ENCODE measurements at places on chromosomes 6 and 20.
A peak's percentile ranks its signal among the peaks of the same experiment; 100 is the strongest.

DNA sequence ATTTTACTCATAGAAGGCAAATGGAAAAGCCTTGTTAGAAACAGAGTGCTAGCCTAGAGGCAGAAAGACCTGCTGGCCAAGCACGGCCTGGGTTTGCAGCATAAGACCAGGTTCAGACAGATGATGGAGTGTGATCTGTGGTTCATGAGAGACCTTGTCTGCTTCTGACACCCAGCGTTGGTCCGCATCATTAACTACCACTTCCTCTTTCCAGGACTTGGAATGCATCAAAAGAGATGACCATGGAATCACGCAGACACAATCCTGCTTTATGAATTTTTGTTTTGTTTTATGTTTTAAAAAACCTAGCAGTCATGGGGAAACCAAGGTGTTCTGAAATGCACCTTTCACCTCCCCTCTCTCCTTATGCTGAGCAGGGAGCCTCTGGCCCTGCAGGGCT is 76.8 kb upstream of the SYNDIG1 start:
- DNase-seq = no peak

- DNase-seq = no peak
These were observed 251.9 kb upstream of the IRAK1BP1 start for GRCh38 chr6:78615430-78615904.

DNA sequence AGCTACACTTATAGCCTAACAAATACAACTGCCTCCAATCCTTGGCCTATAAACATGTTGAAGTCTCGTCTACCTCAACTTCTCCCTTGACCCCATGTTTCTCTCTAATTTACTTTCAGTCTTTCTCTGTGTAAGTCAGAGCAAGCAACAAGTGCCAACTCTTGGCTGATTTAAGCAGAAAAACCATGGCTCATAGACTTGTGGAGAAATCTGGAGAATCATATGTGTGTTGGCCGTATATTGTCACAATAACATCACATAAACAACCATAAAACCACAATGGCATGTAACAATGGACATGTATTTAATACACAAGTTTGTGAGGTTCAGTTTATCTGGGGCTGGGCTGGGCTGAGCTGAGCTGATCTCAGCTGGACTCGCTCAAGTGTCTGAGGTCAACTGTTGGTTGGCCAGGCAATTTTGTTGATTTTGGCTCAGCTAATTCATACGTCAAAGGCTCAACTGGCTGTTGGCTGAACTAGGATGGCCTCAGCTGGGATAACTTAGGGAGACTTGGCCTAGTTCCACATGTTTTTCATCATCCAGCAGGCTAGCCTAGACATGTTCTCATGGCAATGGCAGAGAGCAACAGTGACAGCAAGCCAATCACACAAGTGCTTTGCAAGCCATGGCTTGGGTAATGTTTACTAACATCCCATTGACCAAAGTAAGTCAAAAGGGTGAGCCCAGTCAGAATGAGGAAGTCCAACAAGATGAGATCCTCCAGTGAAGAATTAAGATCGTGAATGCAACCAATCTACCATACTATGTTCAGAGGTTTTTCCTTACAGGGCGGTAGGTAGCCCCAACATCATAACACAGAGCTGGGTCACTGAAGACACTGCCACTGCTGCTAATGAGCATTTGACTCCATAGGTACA is 12.9 kb upstream of the TBC1D22B start:
- DNase-seq = peak; percentile 100

DNA sequence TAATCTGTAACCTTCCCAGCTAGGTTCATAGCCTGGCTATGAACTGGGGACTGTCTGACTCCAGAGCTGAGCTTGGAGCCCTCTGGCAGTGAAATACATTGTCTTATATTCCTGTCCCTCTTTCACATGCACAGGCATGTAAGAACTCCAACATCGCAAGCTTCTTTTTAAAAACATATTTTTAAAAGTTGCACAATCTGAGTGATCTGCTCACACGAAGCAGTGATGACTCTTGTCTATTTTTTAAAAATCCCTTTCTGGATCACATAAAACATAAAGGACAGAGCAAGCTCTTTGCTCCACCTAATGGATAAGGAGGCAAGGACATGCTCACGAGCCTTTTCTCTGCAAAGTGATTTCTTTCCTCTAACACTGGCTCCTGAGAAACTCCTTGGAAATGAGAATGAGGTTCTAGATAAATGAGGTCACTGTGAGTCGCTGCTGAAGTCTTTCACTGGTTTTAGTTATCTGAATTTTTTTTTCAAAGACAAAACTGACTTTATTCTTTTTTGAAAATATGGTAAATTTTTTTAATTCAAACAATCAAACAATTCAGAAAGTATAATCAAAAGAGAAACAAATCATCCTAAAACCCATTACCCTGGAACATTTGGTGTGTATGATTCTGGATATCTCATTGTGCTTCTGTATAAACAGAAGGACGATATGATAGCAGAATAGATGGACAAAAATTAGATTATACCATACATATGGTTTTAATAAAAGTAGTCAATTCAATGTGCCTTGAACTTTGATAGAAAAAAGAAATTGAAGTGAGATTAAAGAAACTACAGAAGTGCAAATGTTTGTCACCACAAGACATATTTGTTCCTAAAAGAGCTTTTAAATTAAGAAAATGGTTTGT is 30.8 kb downstream of the IL20RA start:
- DNase-seq = peak; percentile 74

DNA sequence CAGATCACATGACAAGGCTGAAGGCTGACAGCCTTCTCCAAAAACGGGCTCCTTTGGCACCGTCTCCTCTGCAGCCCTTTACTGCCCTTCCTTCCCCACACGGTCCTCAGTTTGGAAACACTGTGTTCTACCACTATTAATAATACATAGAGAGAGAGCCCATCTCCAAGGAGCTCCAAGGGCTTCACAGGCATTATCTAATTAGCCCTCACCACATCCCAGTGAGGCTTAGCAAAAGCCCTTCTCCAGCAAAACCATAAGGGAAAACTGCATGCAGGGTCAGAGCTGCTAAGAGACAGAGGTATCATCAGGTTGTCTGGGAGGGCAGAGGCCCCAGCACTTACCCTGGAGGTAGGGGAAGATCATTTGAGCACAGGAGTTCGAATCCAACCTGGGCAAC is 169.3 kb upstream of the JARID2 start:
- DNase-seq = no peak
